Renal cortical epithelial cell (primary cell): ENCODE measurements at places on chromosomes 11 and 22. TPM values are rescaled to one million over a fixed set of nuclear protein-coding genes. Genes with fewer than 3 reads are reported as not detected.
A peak's percentile ranks its signal among the peaks of the same experiment; 100 is the strongest.

DNA sequence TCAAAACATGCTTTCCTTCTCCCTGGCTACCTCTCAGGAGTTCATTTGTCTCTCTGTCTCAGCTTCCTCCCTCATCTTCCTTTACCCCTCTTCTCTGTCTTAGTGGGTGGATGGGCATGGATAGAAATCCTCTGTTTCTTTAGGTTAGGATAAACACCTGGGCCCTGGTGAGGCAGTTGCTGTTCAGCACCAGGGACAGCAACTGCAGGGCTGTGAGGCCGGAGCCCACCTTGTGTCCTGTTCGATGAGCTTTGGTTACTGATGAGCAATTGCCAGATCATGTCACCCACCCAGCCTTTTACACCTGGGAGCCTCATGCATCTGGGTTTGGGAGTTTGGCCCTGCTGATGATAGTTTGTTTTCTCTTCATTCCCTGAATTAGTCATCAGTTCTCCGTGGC, 6.1 kb upstream of the CRYBB3 start:
- no peak for DNase-seq

DNA sequence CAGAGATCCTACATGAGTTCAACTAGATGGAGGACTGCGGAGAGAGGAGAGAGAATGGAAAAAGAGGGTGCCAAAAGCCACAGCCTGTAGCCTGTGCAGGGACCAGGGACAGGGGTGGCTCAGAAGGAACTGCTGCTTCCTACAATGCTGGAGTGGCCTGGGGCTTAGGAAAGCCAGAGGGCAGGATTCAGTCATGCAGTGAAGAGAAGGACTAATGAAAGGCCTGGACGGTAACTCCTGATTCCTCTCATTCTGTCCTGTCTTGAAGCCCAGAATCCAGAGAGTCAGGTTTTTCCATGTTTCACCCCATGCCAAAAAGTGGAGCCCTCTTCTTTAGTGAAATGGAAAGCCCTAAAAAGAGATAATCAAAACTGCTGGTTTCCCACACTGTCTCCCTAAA, 48.4 kb upstream of the INCENP start:
- no peak for DNase-seq

DNA sequence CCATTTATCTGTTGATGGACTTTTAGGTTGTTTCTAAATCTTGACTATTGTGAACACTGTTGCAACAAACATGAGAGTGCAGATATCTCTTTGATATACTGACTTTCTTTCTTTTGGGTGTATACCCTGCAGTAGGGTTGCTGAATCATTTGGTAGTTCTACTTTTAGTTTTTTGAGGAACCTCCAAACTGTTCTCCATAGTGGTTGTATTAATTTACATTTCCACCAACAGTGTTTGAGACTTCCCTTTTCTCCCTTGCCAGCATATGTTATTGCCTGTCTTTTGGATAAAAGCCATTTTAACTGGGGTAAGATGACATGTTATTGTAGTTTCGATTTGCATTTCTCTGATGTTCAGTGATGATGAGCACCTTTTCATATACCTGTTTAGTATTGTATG, 330.0 kb downstream of the DDX10 start:
- DNase-seq: no peak

The IRAG1 gene
- total RNA-seq: under 0.01 and 0.15 TPM in 2 replicates

The NAALAD2 gene
- 0.10 TPM in 1 of 2 replicates, not detected in the other for total RNA-seq

The PTPRCAP gene
- 0.17 and 0.85 TPM in 2 replicates for total RNA-seq

GRCh38 chr22:47822422-47822821, 1060.0 kb downstream of the TBC1D22A start:
- no peak for DNase-seq

The AQP11 gene
- 2.1 and 3.8 TPM in 2 replicates for total RNA-seq

The SMTNL1 gene
- total RNA-seq: not detected in 2 replicates

GRCh38 chr11:108902027-108902469, 237.2 kb downstream of the DDX10 start:
- DNase-seq: peak; percentile 61

The OR51M1 gene
- not detected in 2 replicates for total RNA-seq
